Activated T-cell treated with anti-CD3 and anti-CD28 coated beads for 24 hours (primary cell): ENCODE measurements at places on chromosomes 12 and 14.

DNA sequence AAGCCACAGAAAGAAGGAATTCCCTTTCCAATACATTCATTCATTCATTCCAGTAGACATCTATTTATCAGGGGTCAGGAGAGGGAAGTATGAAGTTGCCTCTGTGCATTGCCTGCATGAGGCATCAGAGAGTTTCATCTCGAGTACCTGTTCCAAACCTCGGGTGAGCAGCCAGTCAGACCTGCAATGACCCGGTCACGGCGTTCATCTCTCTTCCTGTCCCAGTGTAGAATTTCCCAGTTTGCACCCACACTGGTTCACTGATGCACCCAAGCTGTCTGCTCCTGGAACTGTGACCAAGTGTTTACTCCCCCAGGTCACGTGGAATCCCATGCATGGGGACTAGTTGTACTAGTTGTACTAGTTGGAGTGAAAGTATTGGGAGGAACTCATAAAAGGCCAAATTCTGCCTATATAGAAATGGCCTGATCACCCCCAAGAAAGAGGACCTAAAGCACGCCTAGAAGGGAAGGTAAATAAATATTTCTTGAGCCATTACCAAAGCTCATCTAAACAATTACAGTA, 22.3 kb upstream of the PRKAB1 start:
- DNase-seq = no peak

GRCh38 chr12:103249607-103250006, 246.2 kb downstream of the C12orf42 start:
- no peak for DNase-seq

GRCh38 chr12:49138587-49138986, 7.4 kb upstream of the TUBA1B start:
- DNase-seq = no peak

DNA sequence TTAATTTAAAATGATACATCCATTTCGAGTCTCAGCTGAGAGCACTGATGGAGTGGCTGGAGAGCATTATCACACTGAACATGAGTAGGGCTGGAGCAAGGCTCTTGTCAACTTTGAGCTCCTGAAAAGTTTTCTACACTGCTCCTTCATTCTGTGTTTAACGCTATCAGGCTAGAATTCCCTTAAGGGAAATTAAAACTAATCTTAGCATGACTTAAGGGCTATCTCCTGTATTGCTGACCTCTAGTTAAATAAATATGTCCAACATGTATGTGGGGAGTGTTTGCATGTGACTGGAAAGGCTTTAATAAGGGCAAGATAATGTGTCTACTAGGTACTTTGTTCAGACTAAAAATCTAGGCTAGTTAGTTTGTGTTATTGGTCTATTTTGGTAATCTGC, 116.7 kb upstream of the CAND1 start:
- DNase-seq = no peak

DNA sequence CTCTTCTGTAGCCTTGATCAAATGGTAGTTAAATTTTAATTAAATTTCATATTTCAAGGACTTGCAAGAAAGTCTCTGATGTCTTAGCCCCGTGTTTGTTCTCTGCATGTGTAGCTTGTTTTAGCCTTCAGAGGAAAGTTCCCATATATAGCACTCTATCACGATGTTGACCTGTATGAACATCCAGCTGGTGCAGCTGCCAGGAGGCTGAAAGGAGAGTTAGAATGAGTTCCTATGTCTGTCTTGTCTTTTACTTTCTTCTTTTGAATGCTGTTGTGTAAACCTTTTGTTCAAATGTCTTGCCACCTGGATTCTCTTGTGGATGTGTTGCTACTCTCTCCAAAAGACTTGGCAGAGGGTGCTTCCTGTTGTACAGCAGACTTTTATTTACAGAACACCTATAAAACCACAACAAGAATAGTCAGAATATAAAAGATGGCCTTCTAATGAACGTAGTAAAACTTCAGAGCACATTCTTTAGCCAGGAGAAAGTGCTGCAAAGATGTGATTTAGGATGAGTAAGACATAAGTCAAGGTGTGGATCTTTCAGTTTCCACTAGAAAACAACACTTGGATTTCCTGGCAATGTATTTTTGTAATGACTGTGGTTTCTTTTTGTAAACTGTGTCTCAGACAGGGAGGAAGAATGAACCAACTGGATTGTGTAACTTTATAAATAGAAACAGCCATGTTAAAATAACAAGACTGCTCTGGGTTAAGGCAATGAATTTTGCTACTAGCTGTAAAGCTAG, 17.2 kb downstream of the NAV3 start:
- DNase-seq = no peak
